ENCODE measurements at places on chromosomes 13 and 19. TPM values are rescaled to one million over a fixed set of nuclear protein-coding genes. Genes with fewer than 3 reads are reported as not detected.
A peak's percentile ranks its signal among the peaks of the same experiment; 100 is the strongest.

- DNase-seq: no peak
These were observed 10.3 kb upstream of the ZNF83 start for GRCh38 chr19:52648336-52649016.

DNA sequence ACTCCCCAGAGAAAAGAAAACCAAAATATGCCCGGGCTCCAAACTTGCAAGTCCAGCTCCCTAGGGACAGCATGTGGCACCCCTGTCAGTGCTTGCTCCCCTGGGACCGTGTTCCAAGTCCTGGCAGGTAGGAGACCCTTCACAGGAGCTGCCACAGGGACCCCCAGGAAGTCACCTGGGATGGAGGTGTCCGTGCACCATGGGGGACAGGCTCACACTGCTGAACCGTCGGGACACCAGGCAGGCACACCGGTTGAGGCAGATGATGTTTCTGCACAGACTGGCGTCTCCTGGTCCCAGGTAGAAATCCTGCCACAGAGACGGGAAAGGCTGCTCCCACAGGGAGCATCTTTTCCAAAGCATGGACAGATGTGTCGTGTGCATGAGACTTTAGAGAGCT is 11.7 kb upstream of the PROZ start:
- no peak for DNase-seq

DNA sequence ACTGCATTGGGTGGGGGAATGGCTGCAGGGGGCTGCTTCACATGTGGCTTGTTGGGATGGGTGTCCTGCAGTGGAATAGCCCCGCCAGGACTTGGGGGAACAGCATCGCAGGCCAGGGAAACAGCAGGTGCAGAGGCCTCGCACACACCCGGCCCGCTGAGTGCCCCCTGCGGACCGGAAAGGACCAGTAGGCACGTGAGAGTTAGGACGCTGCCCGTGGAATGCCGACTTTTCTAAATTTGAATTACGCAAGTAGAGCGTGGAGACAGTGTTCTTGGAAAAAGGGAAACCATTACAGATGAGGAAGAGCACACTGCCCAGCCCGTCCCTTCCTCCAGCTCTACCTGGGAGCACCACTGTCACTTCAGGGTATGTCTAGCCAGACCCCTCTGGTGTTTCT is 11.5 kb downstream of the DNM2 start:
- no peak for DNase-seq

DNA sequence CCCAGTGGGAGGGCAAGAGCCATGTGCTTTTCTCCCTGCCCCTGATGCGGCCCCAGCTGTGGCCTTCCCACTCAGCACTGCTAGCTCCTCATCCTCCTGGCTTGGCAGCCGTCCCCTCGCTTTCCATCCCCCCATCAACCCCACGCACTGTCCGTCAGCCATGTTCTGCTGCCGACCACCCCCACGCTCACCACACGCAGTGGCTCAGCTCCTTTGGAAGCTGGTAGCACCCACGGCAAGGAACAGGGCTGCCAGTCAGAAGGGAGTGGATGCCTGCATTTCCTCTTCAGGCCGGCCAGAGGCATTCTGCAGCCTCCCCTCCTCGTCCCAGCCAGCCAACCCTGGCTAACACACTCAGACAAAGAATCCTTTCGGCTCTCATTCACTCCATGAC is 6.3 kb downstream of the CALM3 start:
- no peak for DNase-seq

DNA sequence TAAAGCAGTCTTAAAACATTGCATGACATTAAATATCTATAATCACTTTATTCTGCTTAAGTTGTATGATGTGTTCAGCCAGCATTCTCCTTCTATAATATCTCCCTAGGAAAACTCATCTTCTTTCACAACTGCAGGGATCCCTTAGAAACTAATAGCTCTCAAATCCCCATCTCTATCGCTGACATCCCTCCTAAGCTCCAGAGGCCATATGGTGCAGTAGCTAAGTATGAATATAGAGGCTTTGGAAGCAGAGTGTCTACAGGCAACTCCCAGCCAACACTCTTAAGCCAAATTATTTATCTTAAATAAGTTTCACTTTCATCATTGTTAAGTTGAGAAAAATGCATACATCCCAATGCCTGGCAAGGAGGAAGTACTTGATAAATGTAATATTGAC is 349.5 kb upstream of the MIR17HG start:
- no peak for DNase-seq

DNA sequence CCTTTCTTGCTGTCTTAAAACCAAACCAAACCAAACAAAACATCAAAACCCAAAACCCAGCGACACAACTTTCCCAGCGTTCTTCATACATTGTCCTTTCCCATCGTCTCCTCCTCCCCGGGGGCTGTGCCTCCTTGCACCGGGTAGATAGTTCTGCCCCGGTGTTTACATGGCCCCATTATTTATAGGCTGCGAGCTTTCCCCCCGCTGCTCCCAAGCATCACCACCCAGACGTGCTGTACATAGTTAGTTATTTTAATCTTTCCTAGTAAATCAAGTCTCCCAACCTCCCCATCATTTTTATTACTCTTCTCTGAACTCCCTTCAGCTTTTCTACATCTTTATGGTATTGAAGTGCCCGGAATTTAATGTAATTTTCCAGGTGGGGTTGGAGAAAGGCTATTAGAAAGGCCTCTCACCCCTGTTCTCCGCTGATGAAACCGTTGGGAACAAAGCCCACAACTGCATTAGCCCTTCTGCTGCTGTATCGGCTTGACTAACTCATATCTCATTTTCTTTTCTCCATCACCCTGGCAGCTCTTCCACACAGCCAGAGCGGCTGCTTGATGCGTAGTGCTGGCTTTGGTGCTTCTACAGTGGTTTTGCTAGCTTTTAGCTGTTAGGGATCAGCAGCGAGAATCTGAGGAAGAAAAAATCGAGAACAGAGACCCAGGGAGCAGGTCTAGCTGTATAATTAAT is 53.1 kb downstream of the FGF9 start:
- peak; percentile 33 for DNase-seq

- DNase-seq: no peak
These were observed 313.6 kb upstream of the OBI1 start for GRCh38 chr13:78972561-78972960.

- no peak for DNase-seq
These were observed 238.9 kb downstream of the ITGBL1 start for GRCh38 chr13:101691341-101691860.

DNA sequence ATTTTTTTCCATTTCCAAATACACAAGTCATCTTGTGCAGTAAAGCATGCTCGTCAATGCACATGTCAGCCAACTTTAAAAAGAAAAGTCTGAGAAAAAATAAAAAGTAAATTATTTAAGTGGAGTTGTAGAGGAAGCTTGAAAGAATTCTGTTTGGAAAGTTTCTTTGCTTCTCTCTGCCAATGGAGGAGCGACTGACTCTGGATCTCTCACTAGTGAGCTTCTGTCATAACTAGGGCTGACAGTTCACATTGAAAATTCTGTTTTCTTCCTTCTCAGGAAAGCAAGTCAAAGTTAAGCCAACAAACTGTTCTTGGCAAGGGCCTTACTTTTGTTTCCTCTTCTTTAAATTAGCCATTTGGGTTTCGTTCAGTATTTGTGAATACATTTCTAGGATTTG is 298.2 kb downstream of the POU4F1 start:
- DNase-seq: no peak

GRCh38 chr13:71251292-71251951 is 615.6 kb downstream of the DACH1 start:
- DNase-seq: no peak

- DNase-seq: no peak
These were observed 5.3 kb downstream of the CATSPERG start for GRCh38 chr19:38340927-38341326.

GRCh38 chr19:47124937-47125668 is 5.5 kb upstream of the SAE1 start:
- no peak for DNase-seq

DNA sequence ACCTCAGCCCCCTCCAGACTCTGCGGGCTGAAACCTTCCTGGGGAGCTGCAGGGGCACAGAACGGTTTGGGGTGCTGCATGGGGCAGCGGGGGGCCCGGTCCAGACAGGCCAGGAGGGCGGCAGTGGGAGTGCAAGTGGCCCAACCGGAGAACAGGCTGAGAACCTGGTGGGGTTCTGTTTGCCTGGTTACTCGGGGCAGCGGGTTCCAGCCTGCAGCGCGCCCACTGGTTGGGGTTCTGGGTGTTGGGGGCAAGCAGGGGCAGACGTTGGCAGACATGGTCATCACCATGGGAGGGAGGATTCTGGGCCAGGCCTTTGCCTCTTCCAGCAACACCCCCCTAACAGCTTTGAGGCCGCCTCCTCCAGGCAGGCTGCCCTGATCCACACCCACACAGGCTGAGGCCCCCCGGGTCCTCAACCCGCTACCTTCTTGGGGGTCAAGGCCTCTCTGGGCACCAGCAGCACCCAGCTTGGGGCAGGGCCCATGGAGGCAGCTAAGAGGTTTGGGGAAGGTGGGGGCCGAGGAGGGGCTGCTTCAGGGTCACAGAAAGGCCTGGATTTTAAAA is at the start of gene PRR22:
Gene PRR22, minus strand, starts transcription at position 166 of the 567 bp plus-strand sequence. Its CDS starts 86 bp downstream, at position 80.
- DNase-seq: no peak

KLK8 gene
- polyA plus RNA-seq: not detected

CEACAM4 gene
- polyA plus RNA-seq: 0.13 TPM

ZNF546 gene
- polyA plus RNA-seq: 10.7 TPM

PRODH2 gene
- 0.31 TPM for polyA plus RNA-seq

CPB2 gene
- polyA plus RNA-seq: 0.24 TPM

C19orf73 gene
- polyA plus RNA-seq: 0.23 TPM

ACER1 gene
- 0.30 TPM for polyA plus RNA-seq

LILRA1 gene
- 0.55 TPM for polyA plus RNA-seq

SLC10A2 gene
- polyA plus RNA-seq: 8.3 TPM

GARIN5A gene
- polyA plus RNA-seq: 5.4 TPM

ZNF543 gene
- 11.1 TPM for polyA plus RNA-seq

MICU2 gene
- 81.1 TPM for polyA plus RNA-seq
